ENCODE measurements at places on chromosomes 5 and 9. TPM values are rescaled to one million over a fixed set of nuclear protein-coding genes. Genes with fewer than 3 reads are reported as not detected.

DNA sequence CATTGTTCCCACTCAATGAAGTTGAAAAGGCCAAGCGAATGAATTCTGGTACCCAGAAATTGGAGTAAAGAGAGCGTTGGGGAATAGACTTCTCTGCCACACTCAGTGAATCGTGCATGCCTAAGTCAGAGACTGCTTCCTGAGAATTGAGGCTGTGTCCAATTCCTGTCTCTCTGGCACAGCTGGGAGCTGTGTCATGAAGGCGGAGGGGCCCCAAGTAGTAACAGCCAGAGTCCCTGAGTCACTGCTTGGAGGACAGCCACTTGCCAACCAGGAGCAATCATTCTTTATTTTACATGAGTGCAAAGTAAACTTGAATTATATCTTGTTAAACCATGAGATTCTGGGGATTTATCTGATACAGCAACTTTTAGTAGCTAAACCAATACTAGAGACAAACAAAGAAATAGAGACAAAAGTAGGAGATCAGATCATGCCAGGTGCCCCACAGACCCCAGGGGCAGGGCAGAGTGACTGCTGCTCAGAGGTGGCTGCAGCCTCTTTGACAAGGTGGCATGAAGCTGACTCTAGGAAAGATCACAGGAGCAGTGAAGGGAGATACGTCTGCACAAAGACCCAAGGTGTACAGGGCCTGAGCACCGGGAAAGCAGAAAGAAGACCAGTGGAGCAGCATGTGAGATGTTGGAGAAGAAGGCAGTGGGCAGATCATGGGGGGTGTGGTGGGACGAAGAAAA lies 246.0 kb downstream of the GADD45G start:
- no peaks in the 10 kb centered on the region for H3K36me3 ChIP-seq
- peak; percentile 71 for DNase-seq
- no peaks in the 10 kb centered on the region for H3K27me3 ChIP-seq
- H3K27ac ChIP-seq = no peak overlapping the region
- peaks cover 8% of the 10 kb centered on the region for H3K4me1 ChIP-seq

PRR16 gene
- total RNA-seq = 19.6 TPM

SNCAIP gene
- total RNA-seq = 11.3 TPM

SPINK7 gene
- total RNA-seq = 65.3 TPM

GRCh38 chr5:72234265-72234700 lies 85.8 kb downstream of the MRPS27 start:
- H3K4me3 ChIP-seq = no peak overlapping the region
- H3K4me1 ChIP-seq = peaks cover 15% of the 10 kb centered on the region
- no peak overlapping the region for H3K27ac ChIP-seq

GRCh38 chr9:78288214-78288892 lies 8.6 kb upstream of the PSAT1 start:
- no peaks in the 10 kb centered on the region for H3K27me3 ChIP-seq
- H3K27ac ChIP-seq = no peak overlapping the region

- H3K27me3 ChIP-seq = no peaks in the 10 kb centered on the region
- no peak overlapping the region for H3K4me3 ChIP-seq
- no peaks in the 10 kb centered on the region for H3K4me1 ChIP-seq
Measured at GRCh38 chr9:88313364-88314220, 74.7 kb upstream of the SPIN1 start.

DNA sequence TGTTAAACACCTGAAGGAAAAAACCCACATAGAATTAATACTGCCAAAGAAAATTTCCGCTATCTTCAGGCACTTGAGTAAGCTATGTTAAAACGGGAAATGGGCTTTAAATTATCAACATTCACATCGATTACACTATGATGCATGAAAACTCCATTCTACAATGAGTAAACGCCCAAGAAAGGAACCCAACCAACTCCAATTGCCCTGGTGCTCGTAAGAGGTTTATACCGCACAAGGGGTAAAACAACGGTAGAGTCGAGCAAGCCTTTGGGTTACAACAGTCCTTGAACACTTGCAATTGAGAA lies 1.0 kb downstream of the AGTPBP1 start:
- H3K27ac ChIP-seq = peak overlapping the region; percentile 69
- H3K4me3 ChIP-seq = peak overlapping the region; percentile 95
- DNase-seq = no peak

PPP3R2 gene
- total RNA-seq = not detected

GRCh38 chr5:14882658-14883580 lies 11.3 kb upstream of the ANKH start:
- no peak for DNase-seq
- no peaks in the 10 kb centered on the region for H3K36me3 ChIP-seq
- no peaks in the 10 kb centered on the region for H3K27me3 ChIP-seq
- no peaks in the 10 kb centered on the region for H3K4me1 ChIP-seq
- H3K27ac ChIP-seq = no peak overlapping the region

DNA sequence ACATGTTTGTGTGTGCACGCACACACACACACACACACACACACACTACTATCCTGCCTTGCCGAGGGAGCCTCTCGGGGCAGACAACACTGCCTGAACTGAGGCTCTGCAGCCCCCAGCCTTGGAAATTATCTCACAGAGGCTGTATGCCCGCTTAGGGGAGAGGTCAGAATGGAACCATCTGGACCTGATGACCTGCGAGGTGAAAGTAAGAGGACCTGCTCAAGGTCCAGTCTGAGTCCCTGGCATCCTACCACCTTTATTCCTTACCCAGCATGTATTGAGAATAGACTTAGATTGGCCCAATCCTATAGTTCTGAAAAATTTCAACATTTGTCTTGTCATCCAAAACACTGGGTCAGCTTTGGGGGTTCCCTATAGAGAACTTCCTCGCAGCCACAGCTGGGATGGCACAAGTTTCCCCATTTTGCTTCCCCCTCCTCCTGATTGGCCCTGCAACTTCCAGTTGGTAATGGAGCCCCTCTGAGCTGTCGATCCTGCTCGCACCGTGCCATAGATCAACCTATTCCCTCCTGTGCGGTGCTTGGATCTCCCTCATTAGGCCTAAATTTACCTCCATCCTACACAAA lies 10.2 kb downstream of the MVB12B start:
- DNase-seq = no peak
- no peaks in the 10 kb centered on the region for H3K27me3 ChIP-seq
- H3K4me3 ChIP-seq = no peak overlapping the region
- peaks cover 35% of the 10 kb centered on the region for H3K4me1 ChIP-seq
- peaks cover 5% of the 10 kb centered on the region for H3K36me3 ChIP-seq

GRCh38 chr9:101477214-101477613 lies 41.6 kb upstream of the ALDOB start:
- H3K36me3 ChIP-seq = peaks cover 22% of the 10 kb centered on the region
- H3K27me3 ChIP-seq = no peaks in the 10 kb centered on the region
- H3K27ac ChIP-seq = no peak overlapping the region
- peaks cover 48% of the 10 kb centered on the region for H3K4me1 ChIP-seq
- no peak for DNase-seq

GRCh38 chr5:181198106-181198685 lies 6.8 kb downstream of the TRIM7 start:
- no peak overlapping the region for H3K4me3 ChIP-seq
- H3K27ac ChIP-seq = no peak overlapping the region
- DNase-seq = no peak
- peaks cover 1% of the 10 kb centered on the region for H3K4me1 ChIP-seq
- no peaks in the 10 kb centered on the region for H3K27me3 ChIP-seq
- H3K36me3 ChIP-seq = no peaks in the 10 kb centered on the region

DNA sequence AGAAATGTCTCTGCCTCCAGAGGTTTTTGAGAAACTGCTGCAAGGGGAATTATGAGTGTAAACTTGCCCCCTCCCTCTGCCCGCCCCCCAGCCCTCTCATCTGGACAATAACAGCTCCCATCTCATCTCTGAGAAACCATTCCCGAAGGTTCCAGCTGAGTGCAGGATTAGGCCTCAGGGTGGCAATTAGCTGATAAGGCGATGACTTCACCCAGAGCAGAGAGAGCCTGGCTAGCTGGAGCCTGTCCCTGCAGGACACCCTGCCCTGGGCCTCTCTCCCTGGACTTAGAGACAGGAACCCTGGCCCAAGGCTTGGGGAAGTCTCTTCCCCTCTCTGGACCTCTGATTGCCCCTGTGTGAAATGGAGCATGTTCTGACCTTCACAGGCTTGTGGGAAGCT lies 45.7 kb upstream of the HAND1 start:
- peak overlapping the region; percentile 69 for H3K27ac ChIP-seq
- peaks cover 26% of the 10 kb centered on the region for H3K4me1 ChIP-seq
- no peaks in the 10 kb centered on the region for H3K36me3 ChIP-seq

DNA sequence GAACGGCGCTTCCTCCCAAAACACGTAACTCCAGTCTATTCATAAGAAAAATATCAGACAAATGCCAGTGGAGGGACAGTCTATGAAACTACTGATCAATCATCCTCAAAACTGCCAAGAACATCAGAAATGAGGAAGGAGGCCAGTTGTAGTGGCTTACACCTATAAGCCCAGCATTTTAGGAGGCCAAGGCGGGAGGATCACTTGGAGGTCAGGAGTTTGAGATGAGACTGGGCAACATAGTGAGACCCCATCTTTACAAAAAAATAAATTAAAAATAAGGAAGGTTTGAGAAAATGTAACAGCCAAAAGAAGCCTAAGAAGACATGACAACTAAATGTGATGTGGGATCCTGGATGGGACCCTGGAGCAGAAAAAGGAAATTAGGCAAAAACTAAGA lies 58.9 kb upstream of the MIER3 start:
- DNase-seq = no peak
- H3K27me3 ChIP-seq = no peaks in the 10 kb centered on the region
- H3K36me3 ChIP-seq = no peaks in the 10 kb centered on the region
- H3K4me3 ChIP-seq = no peak overlapping the region

GRCh38 chr5:132748522-132749000 lies 1.3 kb downstream of the CCNI2 start:
- no peaks in the 10 kb centered on the region for H3K36me3 ChIP-seq
- H3K27ac ChIP-seq = no peak overlapping the region
- DNase-seq = no peak
- no peaks in the 10 kb centered on the region for H3K27me3 ChIP-seq
- H3K4me3 ChIP-seq = no peak overlapping the region

UBE2D2 gene
- total RNA-seq = 57.5 TPM

GRCh38 chr9:98917746-98918487 lies 25.8 kb upstream of the COL15A1 start:
- H3K27ac ChIP-seq = no peak overlapping the region
- no peak for DNase-seq
- no peaks in the 10 kb centered on the region for H3K27me3 ChIP-seq
- H3K4me3 ChIP-seq = no peak overlapping the region

GRCh38 chr5:31982621-31983020 lies 191.5 kb downstream of the GOLPH3 start:
- H3K27ac ChIP-seq = no peak overlapping the region
- no peaks in the 10 kb centered on the region for H3K36me3 ChIP-seq
- H3K4me3 ChIP-seq = no peak overlapping the region

PCDHGA12 gene
- total RNA-seq = 10.6 TPM

SPATA31A3 gene
- total RNA-seq = not detected

DNA sequence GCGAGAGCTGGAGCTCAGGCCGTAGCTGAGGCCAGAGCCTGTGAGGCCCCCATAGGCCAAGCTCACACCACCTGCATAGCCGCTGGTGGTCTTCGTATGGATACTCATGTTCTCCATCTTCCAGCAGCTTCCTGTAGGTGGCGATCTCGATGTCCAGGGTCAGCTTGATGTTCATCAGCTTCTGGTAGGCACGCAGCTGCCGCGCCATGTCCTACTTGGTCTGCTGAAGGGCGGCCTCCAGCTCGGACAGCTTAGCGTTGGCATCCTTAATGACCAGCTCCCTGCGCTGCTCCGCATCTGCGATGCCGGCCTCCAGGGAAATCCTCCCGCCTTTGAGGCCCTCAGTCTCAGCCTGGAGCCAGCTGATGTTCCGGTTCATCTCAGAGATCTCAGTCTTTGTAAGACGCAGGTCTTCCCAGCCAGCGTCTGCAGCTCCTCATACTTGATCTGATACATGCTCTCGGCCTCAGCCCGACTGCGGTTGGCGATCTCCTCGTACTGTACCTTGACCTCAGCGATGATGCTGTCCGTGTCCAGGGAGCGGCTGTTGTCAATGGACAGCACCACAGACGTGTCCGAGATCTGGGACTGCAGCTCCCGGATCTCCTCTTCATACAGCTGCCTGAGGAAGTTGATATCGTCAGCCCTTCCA lies 172.1 kb downstream of the PPP2R2B start:
- no peaks in the 10 kb centered on the region for H3K27me3 ChIP-seq
- H3K27ac ChIP-seq = no peak overlapping the region
- H3K4me3 ChIP-seq = no peak overlapping the region
- no peaks in the 10 kb centered on the region for H3K4me1 ChIP-seq
- no peak for DNase-seq
- no peaks in the 10 kb centered on the region for H3K36me3 ChIP-seq

DNA sequence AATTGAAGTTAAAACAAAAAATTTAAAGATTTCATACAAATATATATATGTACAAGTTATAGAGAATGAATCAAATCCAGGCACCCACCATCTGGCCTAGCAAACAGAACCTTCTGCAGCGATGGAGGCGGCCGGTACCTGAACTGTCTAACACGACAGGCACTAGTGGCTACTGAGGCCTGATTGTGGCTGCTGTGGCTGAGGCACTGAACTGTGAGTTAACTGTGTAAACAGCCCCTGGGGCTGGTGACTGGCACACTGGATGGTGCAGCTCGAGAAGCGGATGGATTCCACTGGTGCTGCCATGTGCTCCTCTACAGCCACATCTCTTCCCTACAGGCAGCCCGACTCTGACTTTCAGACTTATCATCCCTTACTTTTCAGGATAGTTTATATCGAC lies 82.4 kb downstream of the RAPGEF1 start:
- no peaks in the 10 kb centered on the region for H3K36me3 ChIP-seq
- DNase-seq = no peak
- H3K4me3 ChIP-seq = no peak overlapping the region
- peaks cover 43% of the 10 kb centered on the region for H3K4me1 ChIP-seq
- no peak overlapping the region for H3K27ac ChIP-seq
- no peaks in the 10 kb centered on the region for H3K27me3 ChIP-seq

DNA sequence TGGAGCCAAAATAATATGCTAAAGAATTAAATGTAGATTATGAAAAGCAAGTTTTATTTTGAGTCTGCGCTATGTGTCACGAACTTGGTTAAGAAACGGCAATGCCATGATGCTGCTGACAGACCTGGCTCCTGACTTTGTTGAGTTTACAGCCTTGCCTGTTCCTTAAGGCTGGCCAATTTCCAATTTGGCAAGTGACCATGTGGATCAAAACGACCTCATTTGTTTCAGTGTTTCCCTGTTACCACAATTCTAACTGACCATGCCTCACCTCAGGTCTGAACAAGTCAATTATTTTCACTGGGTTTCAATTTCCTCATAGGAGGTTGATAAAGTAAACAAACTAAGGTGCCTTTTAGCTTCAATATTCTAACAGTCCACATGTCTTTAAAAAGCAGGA lies 461.4 kb downstream of the ZNF608 start:
- DNase-seq = no peak
- no peak overlapping the region for H3K4me3 ChIP-seq
- no peaks in the 10 kb centered on the region for H3K27me3 ChIP-seq
- H3K36me3 ChIP-seq = no peaks in the 10 kb centered on the region
- H3K27ac ChIP-seq = no peak overlapping the region

FAM221B gene
- total RNA-seq = not detected
